Stimulated activated CD4-positive, alpha-beta T cell treated with anti-CD3 and anti-CD28 coated beads, TNF-alpha, amount 100 ng/mL, for 48 hours (primary cell): ENCODE measurements at places on chromosomes 5 and 9.

GRCh38 chr5:169221519-169221918, 79.4 kb downstream of the SLIT3 start:
- no peak for DNase-seq

DNA sequence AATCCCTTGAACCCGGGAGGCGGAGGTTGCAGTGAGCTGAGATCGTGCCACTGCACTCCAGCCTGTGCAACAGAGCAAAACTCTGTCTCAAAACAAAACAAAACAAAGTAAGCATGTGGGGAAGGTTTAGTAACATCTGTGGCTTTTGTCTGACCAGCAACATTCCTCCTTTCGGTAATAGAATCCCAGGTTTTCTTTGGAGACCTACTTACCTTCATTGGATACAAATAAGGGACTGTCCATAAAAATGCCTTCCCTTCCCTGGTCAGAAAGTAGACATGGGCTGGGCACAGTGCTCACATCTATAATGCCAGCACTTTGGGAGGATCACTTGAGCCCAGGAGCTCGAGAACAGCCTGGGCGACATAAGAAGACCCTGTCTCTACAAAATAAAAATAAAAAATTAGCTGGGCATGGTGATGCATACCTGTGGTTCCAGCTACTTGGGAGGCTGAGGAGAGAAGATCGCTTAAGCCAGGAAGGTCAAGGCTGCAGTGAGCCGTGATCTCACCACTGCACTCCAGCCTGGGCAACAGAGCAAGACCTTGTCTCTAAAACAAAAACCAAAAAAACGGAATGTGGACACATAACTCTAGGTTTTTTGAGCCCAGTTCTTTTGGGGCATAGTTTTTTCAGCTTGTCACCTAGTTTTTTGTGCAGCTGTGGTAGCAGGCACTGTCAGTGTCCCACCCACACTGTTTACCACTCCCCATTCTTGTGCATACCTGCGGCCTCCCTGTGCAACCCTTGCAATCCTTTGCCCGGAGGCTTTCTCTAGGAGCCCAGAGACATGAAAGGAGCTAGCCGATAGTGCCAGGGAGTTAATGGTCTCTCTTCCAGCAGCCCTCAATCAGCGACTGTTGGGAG, 9.0 kb upstream of the SPINK4 start:
- DNase-seq, result no peak

GRCh38 chr9:135039266-135039870, 48.1 kb upstream of the OLFM1 start:
- DNase-seq, result no peak

GRCh38 chr5:157855404-157855994, 3.4 kb downstream of the CLINT1 start:
- DNase-seq, result no peak

- DNase-seq, result no peak
These were observed 347.4 kb downstream of the DRD1 start for GRCh38 chr5:175096469-175097165.

DNA sequence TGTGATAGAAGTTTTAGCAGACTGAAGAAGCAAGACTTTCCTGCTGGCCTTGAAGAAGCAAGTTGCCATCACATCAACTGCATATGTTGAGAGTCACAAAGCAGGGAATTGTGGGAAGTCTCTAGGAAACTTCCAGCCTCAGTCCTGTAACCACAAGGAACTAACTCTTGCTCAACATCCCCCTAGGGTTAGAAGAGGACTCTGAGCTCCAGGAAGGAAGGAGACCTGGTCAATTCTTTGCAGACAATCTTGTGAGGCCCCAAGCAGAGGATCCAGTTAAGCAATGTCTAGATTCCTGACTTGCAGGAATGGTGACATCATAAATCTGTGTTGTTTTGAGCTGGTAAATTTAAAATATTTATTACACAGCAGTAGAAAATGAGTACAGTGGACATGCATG, 18.6 kb upstream of the ZNF366 start:
- DNase-seq, result no peak

GRCh38 chr5:37198061-37198460, 51.1 kb downstream of the CPLANE1 start:
- no peak for DNase-seq

DNA sequence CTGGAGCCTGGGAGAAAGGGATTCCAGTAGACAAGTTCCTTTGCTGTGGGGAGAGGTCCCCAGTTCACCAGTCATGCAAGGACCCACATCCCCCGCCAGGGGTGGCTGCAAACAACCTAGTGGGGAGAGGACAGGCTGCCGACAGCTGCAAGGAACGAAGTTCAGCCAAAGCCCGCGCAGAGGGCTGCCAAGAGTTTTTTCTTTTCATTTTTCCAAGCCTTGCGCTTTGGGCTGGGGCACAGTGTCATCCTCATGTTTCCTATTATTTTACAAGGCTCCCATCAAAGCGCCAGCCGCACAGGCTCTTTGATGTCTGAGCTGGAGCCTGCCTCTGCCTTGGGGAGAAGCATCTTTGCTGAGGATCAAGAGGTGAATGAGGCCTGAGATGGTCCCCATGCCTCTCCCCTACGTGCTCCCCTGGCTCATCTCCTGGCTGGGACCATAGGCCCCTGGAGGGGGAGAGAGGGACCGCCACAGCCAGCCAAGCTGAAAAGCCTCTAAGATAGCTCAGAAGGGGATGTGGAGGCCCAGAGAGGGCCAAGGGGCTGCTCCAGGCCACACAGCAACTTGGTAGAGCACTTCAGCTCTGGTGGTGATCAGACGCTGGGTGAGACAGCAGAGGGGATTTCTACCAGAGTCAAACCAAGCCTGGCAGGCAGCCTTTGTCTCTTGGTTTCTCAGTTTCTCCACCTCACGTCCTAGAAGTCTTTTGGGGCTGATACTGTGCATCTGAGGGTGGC, 50.4 kb upstream of the SYNPO start:
- no peak for DNase-seq

GRCh38 chr9:134167530-134167931, 3.2 kb upstream of the RNU6ATAC start:
- no peak for DNase-seq

GRCh38 chr9:122580360-122580759, 2.8 kb downstream of the OR1L8 start:
- no peak for DNase-seq

DNA sequence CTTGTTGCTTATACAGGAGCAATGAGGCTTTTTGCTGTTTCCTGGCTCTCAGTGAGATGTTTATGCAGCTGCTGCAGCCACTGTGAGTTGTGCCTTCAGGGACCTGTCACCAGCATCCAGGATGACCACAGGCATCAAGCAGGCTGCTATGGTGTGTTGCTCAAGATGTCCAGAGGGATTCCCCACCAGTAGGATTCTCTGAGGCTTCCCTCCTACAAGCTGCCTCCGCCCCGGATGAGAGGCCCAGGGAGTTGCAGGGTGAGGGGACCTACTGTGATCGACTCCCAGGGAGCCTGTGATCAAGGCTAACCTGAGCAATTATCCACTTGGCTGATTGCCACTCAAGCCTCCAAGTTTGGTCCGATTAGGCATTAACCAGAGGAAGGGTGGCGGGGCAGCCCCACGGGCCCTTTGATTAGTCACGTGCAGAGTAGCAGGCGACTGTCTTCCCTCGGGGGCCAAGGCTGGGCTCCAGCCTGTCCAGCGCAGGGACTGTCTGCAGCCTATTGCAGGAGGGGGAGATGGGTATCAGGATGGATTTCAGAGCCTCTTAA, 1.8 kb upstream of the FAT2 start:
- no peak for DNase-seq

GRCh38 chr5:120454094-120454798, 9.9 kb upstream of the PRR16 start:
- DNase-seq, result no peak

DNA sequence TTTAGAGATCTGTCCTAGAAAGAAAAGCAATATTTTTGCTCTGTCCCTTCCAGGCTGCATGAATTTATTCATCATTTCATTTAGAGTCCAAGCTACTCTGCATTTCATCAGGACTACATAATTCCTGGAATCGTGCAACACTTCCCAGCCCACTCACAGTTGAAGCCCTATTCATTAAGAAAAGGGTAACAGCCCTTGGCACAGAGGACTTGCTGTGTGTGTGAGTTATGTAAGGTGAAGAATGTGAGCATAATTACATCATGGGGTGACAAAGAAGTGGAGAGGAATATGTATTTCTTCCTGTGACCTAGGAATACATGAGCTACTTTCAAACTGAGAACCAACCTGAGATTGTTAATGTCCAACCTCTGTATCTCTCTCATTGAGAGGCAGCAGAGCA, 317.4 kb downstream of the ARHGEF28 start:
- DNase-seq, result no peak

DNA sequence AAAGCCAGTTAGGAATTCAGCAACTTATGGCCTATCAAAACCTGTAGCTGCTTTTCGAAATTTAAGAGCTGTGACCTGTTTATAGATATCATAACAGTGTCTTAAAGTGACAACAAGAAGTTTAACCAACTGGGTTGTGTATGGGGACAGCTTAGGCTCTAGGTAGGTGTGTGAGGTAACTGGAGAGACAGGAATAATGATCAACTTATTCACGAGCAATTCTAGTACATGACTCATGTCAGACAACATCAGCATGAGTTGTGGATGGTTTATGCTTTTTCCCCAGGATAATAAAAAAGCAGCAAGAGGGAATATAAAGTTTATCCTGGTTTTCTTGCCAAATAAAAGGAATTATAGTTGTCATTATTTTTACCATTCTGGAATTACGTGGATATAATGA, 88.6 kb downstream of the GDNF start:
- DNase-seq, result no peak

- DNase-seq, result no peak
These were observed 339.0 kb downstream of the NSG2 start for GRCh38 chr5:174384509-174384947.

DNA sequence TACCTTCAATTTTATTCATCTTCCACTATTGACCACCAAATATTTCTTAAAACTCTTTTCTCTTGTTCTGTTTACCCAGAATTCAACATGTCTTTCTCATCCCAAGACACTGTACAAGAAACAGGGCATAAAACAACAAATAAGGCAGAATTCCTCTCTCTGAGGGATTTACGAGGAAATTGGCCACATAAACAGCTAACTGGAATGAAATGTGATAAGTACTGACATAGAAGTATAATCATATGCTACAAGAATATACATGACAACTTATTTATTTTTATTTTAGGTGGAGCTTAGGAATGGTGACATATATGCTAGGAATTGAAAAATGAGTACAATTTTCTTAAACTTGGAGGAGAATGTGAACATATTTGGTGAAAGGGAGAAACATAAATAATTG, 48.8 kb upstream of the FBN2 start:
- DNase-seq, result no peak
